ENCODE measurements at places on chromosomes 4 and X.

GRCh38 chr4:109873791-109874514, 26.0 kb downstream of the LRIT3 start:
- DNase-seq = no peak

DNA sequence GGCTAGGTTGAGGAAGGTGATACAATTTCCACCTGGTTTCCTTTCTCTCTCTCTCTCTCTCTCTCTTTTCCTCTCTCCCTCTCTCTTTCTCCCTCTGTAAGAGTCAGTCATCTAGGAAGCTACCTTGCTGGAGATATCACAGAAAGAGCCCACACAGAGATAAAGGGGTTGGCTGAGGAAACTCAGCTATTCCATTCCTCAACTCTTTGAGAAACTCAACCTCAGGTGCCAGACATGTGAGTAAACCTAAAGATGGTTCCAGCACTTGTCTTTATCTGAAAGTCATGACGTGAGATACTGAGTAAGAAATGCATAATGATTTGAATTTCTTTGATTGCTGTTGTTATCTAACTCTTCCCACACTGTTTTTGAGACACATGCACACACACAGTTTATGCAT, 564.0 kb downstream of the SPOCK3 start:
- no peak for DNase-seq

- DNase-seq = no peak
Observed at GRCh38 chr4:169921237-169921636, 105.0 kb downstream of the MFAP3L start.

- DNase-seq = no peak
Observed at GRCh38 chr4:139286186-139286698, 6.2 kb upstream of the MGARP start.

GRCh38 chr4:127491571-127491970, 141.2 kb upstream of the INTU start:
- DNase-seq = no peak

- no peak for DNase-seq
Observed at GRCh38 chr4:101155368-101155767, 192.0 kb downstream of the PPP3CA start.

- DNase-seq = no peak
Observed at GRCh38 chr4:40173470-40173875, 23.4 kb upstream of the RHOH start.

DNA sequence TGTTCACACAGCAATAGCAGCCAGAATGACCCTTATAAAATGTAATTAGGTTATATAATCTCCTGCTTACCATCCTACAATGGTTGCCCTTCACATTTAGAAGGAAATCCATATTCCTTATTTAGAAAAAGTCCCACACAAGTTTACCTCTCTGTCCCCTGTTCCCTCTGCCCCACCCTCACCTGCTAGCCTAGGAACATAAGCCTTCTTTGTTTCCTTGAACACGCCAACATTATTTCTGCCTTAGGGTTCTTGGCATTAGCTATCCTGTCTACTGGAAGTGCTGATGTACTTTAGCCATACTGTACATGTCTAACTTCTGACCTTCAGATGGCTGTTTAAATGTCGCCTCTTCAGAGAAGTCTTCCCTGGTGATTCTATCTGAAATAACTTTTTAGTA, 28.4 kb upstream of the USP53 start:
- no peak for DNase-seq

DNA sequence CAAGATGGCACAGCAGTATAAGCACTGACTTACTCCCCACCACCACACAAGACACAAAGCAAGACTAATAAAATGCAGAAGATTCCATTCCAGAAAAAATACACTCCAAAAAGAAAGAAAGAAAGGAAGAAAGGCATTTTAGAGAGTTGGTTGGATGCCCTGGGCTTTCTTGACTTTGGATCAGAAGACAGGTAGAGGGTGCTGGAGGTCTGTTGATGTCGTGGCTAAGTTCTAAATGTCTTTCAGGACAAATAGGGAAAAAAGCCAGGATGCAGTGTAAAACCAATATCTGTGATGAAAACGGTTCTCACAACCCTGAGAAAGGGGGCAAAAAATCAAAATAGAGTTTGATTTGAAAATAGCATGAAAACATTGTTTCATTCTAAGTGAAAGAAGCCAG, 555.2 kb upstream of the PRKX start:
- DNase-seq = no peak

DNA sequence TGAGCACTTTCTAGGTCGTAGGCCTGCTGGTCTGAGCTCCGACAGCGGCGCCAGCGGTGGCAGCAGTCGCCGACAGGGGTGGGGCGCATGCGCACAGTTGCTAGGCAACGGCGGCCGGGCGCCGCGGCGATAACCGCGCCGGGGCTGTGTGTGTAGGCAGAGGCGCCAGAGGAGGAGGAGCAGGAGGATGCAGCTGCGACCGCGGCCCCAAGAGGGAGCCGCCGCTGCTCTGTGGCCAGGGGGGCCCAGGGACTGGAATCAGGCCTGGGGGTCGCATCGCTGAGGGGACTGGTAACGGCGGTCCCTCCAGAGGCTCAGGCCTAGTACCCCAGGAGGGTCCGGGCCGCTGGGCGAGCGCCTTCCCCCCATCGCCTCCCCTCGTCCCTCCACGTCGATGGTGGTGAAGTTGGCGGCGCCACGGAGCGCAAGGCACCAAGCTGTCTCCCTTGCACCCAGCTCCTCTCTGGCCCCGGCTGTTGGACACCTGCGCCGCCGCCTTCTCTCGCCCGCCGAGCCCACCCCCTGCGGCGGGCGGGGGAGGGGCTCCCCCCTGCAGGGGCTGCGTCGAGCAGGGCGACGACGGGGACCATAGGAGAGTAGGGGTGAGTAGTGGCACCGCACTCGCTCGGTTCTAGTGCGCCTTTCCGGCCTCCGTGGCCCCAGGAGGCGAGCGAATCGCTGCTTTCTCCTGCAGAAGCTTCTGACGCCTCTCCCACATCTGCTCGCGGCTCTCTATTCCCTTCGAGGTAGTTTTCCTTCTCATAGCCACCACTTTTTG, 58.6 kb upstream of the ZC4H2 start:
- no peak for DNase-seq

DNA sequence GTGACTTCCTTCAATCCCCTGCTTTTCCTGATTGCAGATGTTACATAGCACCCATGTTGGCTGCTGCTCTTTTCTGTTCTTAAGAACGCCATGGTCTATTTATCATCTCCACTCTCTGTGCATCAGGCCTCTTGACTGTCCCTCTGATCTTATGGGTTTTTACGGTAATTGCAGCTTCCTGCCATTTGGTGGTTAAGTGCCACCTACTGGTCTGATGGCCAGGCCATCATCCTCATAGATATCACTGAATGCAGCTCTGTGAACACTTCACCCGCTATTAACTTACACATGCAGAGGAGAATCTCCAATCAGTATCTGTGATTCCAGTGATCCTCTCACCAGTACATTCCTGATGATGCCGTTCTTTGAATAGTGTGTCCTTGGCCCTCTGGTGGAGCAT, 382.4 kb downstream of the TRAM1L1 start:
- DNase-seq = no peak

GRCh38 chrX:78746496-78746895, 1.0 kb upstream of the LPAR4 start:
- no peak for DNase-seq

- DNase-seq = no peak
Observed at GRCh38 chr4:145525291-145525740, 43.7 kb downstream of the SMAD1 start.

GRCh38 chr4:87120010-87120409, 100.4 kb downstream of the KLHL8 start:
- DNase-seq = no peak

DNA sequence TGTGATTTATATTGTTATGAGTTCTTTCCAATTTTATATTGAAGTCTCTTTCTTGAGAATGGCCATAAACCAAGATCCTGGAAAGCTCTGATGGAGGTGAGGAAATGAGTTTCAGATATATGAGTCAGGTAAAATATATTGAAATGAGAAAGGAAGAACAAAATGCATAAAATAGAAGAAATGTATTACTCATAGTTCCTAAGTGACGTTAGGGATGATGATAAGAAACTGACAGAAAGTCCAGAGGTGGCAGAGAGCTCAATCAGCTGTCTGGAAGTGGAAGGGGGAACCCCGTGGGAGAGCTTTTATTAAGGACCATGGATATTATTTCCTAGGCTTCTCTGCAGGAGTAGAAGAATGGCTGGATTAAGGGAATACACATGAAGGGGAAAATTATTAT, 24.6 kb downstream of the UGT2B7 start:
- no peak for DNase-seq

DNA sequence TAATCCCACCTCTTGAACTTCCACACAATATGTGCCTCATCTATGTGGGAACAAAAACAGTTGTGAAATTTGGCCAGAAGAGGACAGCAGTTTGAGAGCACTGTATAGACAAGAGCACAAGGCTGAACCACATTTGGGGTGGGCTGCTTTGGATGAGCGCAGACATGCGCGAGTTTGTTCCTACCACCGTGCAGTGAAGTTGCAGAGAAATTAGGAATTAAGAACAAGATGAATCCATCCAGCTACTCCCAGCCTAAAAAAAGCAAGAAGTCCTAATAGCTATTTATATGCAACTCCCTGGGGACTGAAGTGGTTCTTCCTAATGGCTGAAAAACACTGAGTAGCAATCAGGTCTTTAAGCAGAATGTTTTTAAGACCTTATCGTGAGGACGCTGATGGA, 1.0 kb downstream of the GAB3 start:
- no peak for DNase-seq

DNA sequence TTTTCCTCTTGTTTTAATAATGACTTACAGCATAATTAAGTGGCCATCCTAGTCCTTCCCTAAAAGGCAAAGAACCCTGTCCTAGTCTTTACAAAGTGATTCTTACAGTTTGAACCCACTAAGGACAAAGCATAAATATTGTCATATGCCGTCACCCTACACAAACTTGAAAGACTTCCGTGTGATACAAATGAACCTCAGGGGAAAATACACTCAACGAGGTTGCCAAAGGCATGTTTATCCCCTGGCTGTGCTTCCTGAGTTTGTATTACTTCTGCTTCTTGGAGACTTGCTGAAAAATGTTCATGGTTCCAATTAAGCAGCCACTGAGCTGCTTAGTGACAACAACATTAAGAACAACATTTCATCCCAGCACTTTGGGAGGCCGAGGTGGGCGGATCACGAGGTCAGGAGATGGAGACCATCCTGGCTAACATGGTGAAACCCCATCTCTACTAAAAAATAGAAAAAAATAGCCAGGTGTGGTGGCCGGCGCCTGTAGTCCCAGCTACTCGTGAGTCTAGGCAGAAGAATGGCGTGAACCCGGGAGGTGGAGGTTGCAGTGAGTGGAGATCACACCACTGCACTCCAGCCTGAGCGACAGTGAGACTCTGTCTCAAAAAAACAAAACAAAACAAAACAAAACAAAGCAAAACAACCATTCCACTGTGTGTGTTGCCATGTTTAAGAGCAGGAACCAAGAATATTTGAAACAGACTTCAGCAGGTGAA, 16.2 kb downstream of the RASSF6 start:
- DNase-seq = no peak

GRCh38 chr4:140743194-140743931, 12.8 kb downstream of the TBC1D9 start:
- DNase-seq = no peak

- no peak for DNase-seq
Observed at GRCh38 chr4:22474636-22475310, 41.1 kb downstream of the ADGRA3 start.

DNA sequence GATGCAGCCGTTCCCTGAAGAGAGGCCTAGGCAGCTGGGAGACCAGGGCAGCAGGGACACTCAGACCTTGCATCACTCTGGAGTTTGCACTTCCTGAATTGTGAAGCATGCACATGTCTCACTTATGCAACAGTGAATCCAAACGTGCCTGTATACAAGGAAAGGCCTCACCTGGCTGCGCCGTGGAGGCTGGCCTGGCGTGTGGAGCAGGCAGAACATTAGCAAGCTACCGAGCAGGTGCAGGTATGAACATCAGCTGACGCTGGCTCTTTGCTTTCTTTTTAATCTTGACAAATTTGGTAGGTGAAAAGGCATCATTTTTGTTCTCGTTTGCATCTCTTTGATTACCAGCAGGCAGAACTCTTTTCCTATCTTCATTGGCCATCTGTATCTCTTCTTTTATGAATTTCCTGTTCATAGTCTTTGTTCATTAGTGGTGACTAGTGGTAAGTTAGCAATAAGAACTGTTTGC, 37.1 kb upstream of the IRAK1 start:
- DNase-seq = no peak

GRCh38 chrX:49754233-49754857, 58.6 kb upstream of the PAGE1 start:
- no peak for DNase-seq

DNA sequence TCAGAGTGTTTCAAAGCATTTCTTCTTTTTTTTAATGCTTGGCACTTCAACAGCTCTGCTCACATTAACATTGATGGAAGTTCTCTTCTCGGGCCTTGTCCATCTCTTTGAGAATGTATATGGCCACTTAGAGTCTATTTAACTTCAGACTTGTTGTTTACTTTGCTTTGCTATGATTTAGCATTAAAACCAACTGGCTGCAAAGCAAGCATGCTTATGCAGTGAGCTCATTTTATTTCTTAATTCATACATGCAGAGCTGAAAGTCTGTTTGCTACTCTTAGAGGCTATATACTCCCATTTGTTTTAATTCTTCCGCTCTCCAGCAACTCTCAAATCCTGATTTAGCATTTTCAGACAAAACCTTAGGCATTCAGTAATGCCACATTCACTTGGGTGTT, 107.6 kb upstream of the PACRGL start:
- DNase-seq = no peak

GRCh38 chr4:53647547-53647946, 56.3 kb upstream of the LNX1 start:
- DNase-seq = no peak

DNA sequence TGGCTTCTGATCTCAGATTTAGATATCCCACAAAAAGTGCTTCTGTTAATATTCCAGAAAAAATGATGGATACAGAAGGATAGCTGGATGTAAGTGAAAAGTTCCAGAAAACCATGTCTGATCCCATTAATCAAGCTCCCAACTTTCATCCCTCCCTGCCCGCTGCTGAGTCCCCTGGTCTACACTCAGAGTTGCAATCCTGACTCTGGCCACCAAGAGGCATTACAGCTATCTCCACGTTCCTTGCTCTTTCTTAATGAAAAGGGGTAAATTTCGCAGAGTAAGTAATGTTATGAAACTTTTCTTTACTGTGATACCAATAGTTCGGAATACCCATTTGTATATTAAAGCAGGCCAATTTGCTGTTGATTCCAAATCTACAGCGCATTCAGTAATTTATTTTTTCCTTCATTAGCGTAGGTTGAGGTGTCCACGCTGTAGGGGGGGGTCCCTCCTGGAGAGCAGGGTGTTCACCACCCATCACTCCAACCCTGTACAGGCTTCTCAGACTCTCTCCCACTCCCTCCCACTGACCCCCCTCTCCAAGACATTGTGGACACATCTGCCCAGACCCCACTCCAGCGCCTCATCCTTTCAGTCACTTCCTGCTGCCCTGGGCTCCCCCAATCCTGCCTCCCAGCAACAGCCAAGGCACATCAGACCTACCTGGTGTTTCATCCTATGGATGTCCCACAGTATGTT, 55.1 kb downstream of the RAB40A start:
- no peak for DNase-seq

- no peak for DNase-seq
Observed at GRCh38 chr4:71184195-71184781, 154.5 kb upstream of the SLC4A4 start.

Measured in cortex of kidney (tissue), 1 donor.